Activated CD4-positive, alpha-beta T cell treated with anti-CD3 and anti-CD28 coated beads for 4 hours (primary cell): ENCODE measurements at places on chromosomes 5 and 9.

DNA sequence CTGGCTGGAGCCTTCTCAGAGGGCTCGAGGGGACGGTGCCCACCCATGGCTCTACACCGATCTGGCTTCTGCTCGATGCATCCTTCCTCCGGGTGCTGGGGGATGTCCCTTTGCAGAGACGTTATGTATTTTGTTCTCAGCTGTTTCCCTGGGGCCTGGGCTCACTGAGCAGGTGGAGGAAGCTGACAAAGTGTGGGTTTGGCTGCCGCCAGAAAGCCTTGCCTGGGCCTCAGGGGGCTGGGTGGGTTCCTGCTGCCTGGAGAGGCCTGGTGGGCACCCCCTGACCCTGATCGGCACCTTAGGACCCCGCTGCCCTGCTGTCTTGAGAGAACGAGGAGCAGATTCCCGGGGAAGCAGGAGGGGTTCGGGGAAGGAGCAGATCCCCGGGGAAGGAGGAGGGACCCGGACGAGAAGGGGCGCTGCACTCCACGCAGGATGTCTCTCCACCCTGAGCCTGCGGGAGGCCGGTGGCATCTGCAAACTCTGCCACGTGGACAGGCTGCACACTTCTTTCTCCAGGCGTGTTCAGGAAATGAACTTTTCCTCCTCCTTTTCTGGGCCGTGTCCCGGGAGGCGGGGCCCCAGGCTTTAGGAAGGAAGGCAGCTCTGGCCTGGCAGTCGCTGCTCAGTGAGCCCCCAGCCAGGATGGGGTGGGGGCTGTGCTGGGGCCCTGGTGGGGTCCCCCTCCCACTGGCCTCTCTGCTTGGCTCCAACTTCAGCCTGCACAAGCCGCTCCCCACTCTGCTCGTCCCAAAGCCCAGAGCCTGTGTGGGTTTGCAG lies 148.9 kb downstream of the RXRA start:
- DNase-seq: no peak

DNA sequence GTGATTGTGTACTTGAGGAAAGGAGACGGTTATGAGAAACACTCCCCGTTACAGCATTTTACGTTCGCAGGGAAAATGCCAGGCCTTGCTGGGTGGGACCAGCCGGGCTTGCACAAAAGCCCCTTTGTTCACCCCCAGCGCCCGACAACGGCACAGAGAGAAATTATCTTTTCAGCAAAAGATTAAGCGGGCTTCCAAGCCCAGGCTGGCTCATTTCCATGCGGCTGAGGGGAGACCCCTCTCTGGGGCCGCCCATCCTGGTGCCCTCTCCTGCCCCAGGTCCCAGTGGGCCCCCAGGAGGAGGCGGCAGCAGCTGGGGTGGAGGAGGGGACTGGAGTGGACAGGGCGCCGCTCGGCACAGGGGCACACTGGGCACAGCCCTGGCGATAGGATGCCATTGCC lies 50.8 kb upstream of the NOTCH1 start:
- no peak for DNase-seq

- no peak for DNase-seq
These were observed 77.0 kb upstream of the DPYSL3 start for GRCh38 chr5:147586832-147587231.

DNA sequence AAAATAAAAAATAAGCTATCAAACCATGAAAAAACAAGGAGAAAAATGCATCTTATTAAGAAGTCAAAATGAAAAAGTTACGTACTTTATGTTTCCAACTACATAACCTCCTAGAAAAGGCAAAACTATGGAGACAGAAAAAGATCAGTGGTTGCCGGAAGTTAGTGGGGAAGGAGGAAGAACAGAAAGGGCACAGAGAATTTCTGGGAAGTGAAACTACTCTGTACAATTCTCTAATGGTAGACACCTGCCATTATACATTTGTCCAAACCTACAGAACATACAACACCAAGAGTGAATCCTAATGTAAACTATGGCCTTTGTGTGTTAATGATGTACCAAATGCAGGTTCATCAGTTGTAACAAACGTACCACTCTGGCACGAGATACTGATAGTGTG lies 25.3 kb downstream of the SMU1 start:
- no peak for DNase-seq

GRCh38 chr9:17799369-17799768 lies 220.5 kb downstream of the SH3GL2 start:
- no peak for DNase-seq

DNA sequence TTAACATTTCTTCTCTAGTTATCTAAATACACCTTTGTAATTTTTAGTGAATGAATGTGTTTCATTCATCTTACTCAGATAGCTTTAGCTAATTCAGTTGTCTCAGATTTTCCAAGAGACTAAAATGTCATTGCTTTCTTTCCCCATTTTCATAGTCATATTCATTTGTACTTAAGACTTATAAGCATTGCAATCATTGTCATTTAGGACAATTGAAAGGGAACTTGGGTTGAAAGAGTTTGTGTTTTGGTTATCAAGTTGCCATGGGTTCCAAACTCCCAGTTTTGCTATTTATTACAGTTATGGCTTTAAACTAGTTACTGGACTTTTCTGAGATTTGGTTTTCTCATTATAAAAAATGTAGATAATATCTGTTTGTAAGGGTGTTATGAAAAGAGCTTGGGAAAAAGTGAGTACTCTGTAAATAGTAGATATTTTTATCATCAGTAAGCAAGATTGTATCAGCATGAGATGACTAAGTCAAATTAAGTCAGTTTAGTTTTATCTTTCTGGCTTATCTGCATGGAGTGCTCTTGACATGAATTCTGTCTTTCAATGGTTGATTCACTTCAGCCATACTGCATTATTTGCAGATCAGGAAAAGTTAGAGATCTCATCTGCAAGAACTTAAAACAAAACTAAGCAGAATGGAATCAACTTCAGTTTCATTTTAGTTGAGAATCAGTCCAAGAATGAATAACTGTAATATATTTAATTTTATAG lies 107.5 kb downstream of the PBX3 start:
- no peak for DNase-seq

- peak; percentile 85 for DNase-seq
These were observed 9.1 kb downstream of the MAN1B1 start for GRCh38 chr9:137095664-137096517.

- DNase-seq: no peak
These were observed 96.2 kb upstream of the SMC2 start for GRCh38 chr9:103997856-103998370.

DNA sequence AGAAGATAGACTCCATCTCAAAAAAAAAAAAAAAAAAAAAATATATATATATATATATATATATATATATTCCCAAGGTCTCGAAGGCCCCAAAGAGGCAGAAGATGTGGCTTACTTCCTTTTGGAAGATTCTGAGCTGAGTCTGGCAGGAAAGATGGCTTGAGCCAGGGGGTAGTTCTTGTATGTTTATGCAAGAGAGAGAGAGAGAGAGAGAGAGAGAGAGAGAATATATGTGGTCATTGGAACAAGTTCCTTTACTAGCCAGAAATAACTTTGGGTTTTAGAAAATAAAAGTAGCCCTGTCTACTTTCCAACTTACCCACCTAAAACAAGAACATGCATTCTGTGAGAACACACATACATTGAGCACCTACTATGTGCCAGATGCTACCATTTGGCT lies 17.6 kb downstream of the NCS1 start:
- DNase-seq: no peak

GRCh38 chr5:181149355-181149754 lies 2.0 kb downstream of the OR2V2 start:
- no peak for DNase-seq

DNA sequence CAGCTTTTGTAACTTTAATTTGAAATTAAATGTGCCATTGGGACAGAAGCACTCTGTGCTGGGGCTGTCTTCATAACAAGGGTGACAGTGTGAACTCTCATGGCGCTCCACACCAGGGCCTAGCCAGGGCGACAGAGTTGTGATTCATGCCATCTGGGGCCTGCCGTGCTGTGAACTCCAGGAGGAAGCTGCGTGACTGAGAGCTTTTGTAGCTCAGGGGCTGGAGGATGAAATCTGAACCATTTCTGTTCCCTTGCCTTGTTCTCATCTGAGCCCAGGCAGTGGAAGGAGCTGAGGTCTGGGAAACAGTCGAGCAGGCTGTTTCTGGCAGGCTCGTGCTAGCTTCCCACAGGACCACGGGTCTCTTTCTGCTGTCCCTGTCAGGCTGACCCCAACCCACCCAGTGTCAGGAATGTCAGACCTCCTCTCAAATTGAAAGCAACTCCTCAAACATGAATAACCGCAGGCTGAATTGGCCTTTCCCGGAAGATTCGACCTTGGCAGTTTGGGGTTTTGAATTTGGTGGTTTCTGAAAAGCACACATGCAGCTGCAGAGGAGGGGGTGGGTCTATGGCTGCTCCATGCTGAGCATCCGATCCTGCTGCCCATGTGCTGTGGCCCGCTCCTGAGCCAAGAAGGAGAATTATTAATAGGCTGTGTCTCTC lies 69.2 kb upstream of the RPS23 start:
- no peak for DNase-seq

DNA sequence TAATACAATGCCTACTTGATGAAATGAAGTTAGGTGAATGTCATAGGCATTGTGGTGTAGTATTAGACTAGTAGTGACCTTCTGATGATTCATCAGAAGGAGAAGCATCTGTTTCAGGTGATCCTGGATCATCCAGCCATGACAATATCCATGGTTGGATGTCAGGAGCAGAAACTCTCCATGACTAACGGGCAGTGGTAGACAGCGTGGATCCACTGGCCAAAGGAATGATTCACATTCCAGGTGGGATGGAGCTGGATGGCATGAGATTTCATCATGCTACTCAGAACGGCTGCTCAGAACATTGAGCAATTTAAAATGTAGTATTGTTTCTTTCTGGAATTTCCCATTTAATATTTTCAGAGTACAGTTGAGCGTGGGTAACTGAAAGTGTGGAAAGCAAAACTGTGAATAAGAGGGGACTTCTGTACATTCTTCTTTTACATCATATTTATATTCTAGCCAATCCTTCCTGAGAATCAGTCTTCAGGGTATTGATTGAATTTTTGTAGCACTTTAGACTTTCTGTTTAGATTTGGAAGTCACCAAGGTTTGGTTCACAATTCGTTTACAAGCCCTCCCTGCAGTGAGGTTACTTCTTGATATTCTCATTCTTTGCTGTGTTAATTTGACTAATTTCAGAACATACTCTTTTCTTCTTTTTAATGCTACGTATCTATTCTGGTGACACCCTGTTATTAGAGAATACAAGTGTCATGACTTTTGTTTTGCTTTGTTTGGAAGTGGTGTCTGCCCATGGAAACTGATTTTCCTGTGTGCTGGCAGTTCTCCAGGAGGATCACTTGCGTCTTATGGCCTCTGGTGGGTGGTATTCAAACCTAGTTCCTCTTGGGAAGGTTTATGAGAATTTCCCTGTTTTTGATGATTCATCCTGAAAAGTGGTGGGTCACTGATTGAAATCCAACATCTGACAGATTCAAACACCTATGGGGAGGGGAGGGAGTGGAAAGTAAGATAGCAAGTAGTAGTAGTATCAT lies 12.2 kb upstream of the CLINT1 start:
- no peak for DNase-seq

DNA sequence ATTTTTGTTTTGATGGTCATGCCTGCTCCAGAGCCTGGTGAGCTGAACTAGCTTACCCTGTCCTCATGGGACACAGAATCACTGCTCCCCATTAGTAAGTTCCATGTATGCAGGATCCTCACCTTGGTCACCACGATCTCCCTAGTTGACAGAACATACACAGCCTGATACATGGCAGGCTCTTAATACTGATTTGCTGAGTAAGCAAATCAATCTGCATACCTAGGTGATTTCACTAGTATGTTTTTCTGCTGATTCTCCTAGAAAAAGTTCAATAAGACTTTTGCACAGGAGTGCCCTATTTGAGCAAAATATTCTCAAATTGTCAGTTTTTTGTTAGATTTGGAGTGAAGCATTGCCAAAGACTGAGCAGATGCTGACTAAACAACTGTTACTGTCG lies 113.7 kb downstream of the ACER2 start:
- no peak for DNase-seq

- DNase-seq: no peak
These were observed 128.4 kb upstream of the IER5L start for GRCh38 chr9:129306318-129306973.

DNA sequence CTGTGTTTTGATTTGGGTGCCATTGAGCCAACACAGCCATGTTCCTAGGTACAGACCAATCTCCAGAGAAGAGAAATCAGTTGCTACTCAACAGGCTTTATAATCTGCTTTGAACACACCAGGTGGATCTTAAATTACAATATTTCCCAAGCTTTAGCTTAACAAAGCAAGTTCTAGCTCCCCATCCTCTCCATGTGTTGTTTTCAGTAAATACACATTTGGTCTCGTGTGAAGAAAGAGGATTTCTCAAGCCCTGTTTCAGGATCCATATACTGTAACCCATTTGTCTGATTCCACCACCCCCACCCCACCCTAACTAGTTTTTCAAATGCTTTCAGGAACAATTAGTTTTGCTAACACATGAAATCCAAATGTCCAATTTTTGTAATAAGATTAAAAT lies 109.6 kb upstream of the NIPBL start:
- DNase-seq: no peak

- peak; percentile 43 for DNase-seq
These were observed 56.7 kb downstream of the AOPEP start for GRCh38 chr9:94783102-94783682.

GRCh38 chr5:175596761-175597189 lies 61.1 kb upstream of the HRH2 start:
- DNase-seq: no peak

DNA sequence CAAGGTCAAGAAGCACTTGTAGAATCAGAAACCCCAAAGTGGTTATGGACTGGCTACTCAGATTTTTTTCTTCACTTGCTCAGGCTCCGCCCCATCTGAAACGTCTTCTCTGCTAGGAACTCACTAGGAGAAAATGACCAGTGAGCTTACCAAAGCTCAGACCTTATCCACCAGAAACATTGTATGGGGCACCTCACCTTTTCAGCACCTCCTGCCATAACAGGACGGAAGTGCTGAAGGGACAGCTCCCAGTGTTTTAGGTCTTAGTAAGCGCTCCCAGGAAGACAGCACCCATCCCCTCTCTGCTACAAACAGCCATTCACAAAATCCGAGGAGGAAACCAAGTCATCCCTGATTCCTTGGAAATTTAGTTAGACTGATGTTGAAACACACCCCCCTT lies 1.2 kb upstream of the GABRA1 start:
- DNase-seq: no peak

- DNase-seq: no peak
These were observed 1.2 kb upstream of the TJP2 start for GRCh38 chr9:69172895-69173294.

- no peak for DNase-seq
These were observed 71.1 kb upstream of the NEURL1B start for GRCh38 chr5:172569861-172570558.
